Right cardiac atrium (tissue), 5 donors: ENCODE measurements at places on chromosomes 7 and 10. TPM values are rescaled to one million over a fixed set of nuclear protein-coding genes. Genes with fewer than 3 reads are reported as not detected.

TMEM225B gene
- total RNA-seq: 0.37 TPM

TET1 gene
- total RNA-seq: 5.2 TPM

TMEM236 gene
- total RNA-seq: 0.59 TPM

GRCh38 chr7:70923181-70923845 lies 208.6 kb upstream of the GALNT17 start:
- DNase-seq: no peak

DNA sequence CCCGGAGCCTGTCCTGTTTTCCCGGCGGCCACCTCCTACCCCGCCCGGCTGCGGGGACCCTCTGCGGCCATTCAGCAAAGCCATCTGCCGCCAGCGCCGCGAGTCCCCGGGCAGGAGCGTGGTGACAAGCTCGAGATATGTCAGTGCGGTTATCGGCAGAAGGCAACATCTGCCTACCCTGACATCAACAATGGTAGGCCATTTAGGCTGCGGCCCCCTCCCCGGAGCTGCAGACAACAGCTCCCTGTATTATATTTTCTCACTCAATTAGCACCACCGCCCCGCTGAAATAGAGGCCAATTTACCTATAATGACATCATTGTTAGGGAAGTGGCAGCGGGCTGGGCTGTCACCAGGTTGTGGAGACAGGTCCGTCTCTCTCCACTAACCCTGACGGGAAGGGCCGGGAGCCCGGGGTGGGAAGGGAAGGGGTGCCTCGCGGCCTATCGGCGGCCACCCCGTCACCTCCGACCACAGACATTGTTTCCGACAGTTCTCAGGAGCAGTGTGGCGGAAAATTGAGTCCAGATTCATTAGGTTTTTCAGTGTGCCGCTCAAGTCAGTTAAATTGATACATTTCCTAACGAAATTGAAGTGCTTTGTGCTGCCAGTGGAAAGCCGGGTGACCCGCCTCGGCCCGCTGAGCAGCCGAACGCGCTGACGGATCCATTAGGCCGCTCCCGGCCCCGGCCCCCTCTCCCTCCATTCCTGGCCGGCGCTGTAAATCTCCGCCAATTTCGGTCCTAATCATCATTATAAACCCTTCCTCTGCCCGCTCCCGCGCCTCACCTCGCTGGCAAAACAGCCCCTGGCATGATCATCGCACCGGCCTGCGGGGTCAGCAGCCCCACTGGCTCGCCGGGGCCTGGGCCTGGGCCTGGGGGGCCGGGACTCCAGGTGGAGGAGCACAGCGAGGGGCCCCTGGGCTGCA lies 43.0 kb downstream of the UNCX start:
- DNase-seq: peak; percentile 40

DNA sequence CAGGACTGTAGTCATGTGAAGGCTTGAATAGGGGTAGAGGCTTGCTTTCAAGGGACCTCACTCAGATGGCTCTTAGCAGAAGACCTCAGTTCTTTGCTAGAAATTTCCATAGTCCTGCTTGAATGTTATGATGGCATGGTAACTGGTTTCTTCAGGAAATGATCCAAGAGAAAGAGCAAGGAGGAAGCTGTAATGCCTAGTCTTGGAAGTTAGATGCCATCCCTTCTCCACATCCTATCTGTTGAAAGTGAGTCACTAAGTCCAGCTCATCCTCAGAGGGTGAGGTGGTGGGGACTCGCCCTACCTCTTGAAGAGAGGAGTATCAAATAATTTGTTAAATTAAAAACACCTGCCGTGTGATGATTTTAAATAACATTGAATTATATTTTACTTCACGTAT lies 4.6 kb downstream of the MGAM start:
- DNase-seq: no peak

DNA sequence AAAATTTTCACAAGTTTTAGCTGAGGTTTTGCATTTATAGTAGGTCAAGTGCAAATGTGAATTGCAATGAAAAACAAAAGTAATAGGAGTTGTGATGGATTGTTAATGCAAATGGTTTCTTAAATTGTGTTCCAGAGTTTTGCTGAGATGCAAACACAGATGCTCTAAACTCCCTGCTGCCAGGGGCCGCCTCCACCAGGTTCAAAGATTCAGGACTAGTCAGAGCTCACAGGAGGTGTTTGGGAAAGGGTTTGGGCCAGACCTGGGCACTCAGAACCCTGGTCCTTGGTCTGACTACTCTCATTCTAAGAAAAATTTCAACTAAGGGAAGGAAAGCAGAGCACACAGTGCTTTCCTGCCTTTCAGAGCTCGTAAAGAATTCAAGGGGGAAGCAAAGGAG lies 193.1 kb downstream of the CCSER2 start:
- DNase-seq: no peak

DNA sequence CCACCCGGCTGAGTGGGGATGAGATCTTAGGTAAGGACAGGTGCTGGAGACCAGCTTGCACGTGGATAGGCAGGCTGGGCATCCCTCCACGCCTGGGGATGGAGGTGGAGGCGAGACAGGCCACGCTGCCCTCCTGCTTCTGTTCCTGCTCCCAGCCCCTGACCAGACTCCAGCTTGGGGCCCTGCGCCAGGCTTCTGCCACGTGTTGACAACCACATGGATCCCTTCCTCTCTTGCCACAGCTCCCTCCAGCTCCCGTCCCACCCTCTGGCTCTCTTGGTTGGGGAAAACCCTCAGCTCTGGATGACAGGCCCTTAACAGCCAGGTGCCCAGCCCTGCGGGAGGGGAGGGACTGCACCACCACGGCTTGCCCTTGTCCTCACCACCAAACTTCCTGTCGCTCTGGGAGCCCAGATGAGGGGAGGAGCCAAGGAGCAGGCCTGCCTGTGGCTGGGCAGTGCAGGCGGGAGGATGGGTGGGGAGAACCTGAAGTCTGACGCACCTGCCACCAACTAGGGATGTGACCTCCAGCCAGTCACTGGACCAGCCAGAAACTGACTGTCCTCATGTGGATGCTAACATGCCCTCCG lies 36.0 kb downstream of the KCNH2 start:
- DNase-seq: peak; percentile 81
